ENCODE measurements at places on chromosomes 2 and 18.

- peak; percentile 8 for DNase-seq
Measured at GRCh38 chr18:58348517-58348916, 280.4 kb downstream of the ALPK2 start.

DNA sequence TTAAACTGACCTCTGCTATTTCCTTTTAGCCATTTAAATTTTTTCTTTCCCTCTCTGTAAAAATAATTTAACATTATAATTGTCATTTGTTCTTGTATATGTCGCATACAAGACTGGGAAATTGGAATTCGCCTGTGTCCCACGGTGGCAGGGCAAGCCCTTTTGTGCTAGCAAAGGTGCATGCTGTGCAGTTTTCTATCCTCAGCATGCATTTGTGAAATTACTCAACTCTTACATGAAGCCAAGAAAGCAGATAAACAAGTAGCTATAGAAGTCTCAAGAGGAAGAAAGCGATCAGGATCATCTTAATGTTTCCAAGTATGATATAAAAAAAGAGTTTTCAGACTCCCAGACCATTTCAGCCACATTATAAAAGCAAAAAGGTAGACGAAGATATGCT, 392.6 kb upstream of the CHST9 start:
- no peak for DNase-seq

GRCh38 chr2:43010438-43011157, 215.8 kb downstream of the ZFP36L2 start:
- no peak for DNase-seq

- peak; percentile 13 for DNase-seq
Measured at GRCh38 chr2:207230261-207231105, 64.7 kb upstream of the KLF7 start.

GRCh38 chr18:62384068-62384467, 59.0 kb downstream of the TNFRSF11A start:
- DNase-seq = no peak

GRCh38 chr2:41197781-41198180, 745.9 kb upstream of the SLC8A1 start:
- peak; percentile 20 for DNase-seq

DNA sequence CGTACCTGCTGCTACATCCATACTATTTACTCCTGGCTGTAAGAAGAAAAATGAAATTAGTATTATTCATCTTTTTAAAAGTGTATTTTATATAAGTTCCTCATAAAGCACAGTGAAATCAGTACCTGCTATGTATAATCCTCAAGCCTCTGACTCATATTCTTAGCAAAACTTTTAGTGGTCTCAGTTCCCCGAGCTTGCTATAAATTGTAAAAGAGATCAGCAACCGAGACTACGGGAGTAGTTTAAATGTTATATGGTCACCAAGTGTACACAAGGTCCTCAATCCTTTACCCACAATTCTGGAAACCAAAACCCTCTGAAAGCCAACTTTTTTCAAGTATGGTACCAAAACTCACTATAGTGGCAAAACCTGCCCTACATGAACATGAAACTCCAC, 24.2 kb downstream of the PRPF40A start:
- no peak for DNase-seq

All from Kasumi-1 (cell line).